Heart right ventricle (tissue), 16 donors: ENCODE measurements at places on chromosomes 13 and 19.

- no peak for DNase-seq
Measured at GRCh38 chr19:13902993-13903555, 2.8 kb downstream of the BRME1 start.

GRCh38 chr19:48190288-48190884, 19.9 kb downstream of the ZSWIM9 start:
- no peak for DNase-seq

GRCh38 chr13:79346300-79346914, 59.6 kb downstream of the RBM26 start:
- DNase-seq: no peak

GRCh38 chr19:10876459-10877240, 5.3 kb downstream of the CARM1 start:
- DNase-seq: peak; percentile 30
